Activated CD8-positive, alpha-beta memory T cell treated with anti-CD3 and anti-CD28 coated beads, Interleukin-2, amount 50 U/mL, for 48 hours (primary cell): ENCODE measurements at places on chromosomes 12 and 14.

DNA sequence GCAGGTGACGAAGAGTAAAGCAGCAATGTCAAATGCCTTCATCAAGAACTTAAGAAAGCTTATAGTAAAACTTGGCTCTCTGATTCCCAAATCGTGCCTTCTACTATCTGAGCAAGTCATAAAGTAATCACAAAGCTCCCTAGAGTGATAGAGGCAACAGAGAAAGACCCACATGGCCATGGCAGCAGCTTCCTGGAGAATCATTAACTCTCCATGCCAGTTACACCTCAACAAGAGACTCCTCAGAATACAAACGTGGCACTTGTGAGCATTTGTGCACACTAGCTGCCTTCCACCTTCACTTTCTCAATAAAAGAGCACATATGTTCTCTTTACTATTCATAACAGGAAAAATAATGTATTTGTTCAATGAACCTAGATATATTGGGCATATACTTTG, 48.0 kb downstream of the PLCZ1 start:
- DNase-seq: no peak

- peak; percentile 17 for DNase-seq
These were observed 15.4 kb upstream of the PLEKHG3 start for GRCh38 chr14:64688811-64689281.

GRCh38 chr14:55103005-55103640, 25.9 kb upstream of the LGALS3 start:
- DNase-seq: peak; percentile 83

- no peak for DNase-seq
These were observed 447.0 kb downstream of the SLC16A7 start for GRCh38 chr12:60042835-60043234.

GRCh38 chr14:25389948-25390347, 340.0 kb upstream of the STXBP6 start:
- no peak for DNase-seq

- DNase-seq: no peak
These were observed 151.5 kb upstream of the PARP11 start for GRCh38 chr12:4024701-4025100.

DNA sequence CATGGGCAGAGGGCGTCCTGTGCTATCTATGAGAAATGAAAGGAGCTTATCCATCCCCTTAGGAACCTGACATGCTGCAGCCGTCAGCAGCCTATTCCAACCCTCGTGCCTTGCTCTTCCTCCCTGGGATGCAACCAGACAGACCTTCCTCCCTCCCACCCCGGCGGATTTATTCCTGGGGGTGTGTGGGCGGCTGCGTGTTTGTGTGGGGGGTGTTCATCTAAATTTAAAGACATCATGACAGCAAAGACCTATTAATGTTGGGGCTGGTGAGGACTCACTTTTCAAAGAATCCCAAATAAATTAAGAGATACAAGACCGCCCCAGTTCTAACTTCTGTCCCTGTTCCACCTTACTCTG, 52.0 kb downstream of the WSCD2 start:
- no peak for DNase-seq

- no peak for DNase-seq
These were observed 9.2 kb downstream of the PPP1R1A start for GRCh38 chr12:54579258-54579657.

DNA sequence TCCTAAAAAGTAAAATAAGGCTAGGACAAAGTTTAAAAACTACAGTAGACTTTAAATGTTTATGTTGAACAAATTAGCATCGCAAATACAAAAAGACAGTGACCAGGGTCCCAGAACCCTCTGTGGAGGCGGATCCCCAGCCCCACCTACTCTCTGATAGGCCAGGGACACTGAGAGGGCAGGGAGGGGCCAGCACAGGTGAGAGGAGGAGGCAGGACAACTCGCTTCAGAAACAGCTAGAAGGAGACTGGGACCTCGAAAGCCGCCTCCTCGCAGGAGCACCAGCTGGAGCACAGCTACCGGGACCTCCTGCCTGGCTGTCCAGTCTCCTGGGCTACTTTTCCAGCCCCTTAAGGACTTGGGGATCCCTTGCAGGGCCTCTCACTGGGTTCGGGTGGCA, 992 bp downstream of the DNAH10 start:
- no peak for DNase-seq

GRCh38 chr14:33534632-33535031, 416.2 kb downstream of the EGLN3 start:
- no peak for DNase-seq

GRCh38 chr12:101819467-101819866, 11.3 kb downstream of the GNPTAB start:
- no peak for DNase-seq

- peak; percentile 77 for DNase-seq
These were observed 72.8 kb downstream of the IRF2BPL start for GRCh38 chr14:76955575-76956315.

GRCh38 chr12:12398026-12398859, 41.4 kb downstream of the BORCS5 start:
- DNase-seq: no peak

GRCh38 chr12:6461401-6462233, 8.9 kb downstream of the VAMP1 start:
- DNase-seq: peak; percentile 88

DNA sequence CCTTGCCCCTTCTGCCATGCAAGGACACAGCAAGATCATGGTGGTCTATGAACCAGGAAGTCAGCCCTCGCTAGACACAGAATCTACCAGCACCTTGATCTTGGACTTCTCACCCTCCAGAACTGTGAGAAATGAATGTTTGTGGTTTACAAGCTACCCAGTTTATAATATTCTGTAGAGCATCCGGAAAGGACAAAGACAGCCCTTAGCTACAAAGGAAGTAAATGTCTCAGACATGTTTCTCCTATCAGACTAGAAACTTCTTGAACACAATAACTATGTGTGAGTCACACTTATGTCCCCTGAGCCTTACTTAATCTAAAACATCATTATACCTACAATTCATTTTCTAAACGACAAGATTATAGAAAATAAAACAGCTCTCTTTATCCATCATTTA, 176.7 kb downstream of the KLHL28 start:
- no peak for DNase-seq

DNA sequence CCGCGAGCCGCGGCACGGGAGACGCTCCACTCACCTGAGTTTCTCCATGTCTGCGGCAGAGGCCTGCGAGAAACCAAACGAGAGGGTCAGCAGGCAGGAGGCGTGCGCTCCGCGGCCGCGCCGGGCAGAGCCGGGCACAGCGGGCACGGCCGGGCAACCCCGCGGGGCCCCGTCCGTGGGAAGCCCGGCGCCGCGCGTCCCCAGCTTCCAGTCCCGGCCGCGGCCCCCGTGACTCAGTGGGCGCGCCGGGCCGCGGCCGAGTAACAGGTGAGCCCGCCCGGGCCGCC, 19.4 kb downstream of the BEGAIN start:
- DNase-seq: no peak

- no peak for DNase-seq
These were observed 29.4 kb downstream of the KCNA5 start for GRCh38 chr12:5073054-5073453.

- DNase-seq: no peak
These were observed 52.6 kb upstream of the STRN3 start for GRCh38 chr14:31078766-31079165.

GRCh38 chr14:29554335-29554734, 373.3 kb downstream of the PRKD1 start:
- DNase-seq: no peak

DNA sequence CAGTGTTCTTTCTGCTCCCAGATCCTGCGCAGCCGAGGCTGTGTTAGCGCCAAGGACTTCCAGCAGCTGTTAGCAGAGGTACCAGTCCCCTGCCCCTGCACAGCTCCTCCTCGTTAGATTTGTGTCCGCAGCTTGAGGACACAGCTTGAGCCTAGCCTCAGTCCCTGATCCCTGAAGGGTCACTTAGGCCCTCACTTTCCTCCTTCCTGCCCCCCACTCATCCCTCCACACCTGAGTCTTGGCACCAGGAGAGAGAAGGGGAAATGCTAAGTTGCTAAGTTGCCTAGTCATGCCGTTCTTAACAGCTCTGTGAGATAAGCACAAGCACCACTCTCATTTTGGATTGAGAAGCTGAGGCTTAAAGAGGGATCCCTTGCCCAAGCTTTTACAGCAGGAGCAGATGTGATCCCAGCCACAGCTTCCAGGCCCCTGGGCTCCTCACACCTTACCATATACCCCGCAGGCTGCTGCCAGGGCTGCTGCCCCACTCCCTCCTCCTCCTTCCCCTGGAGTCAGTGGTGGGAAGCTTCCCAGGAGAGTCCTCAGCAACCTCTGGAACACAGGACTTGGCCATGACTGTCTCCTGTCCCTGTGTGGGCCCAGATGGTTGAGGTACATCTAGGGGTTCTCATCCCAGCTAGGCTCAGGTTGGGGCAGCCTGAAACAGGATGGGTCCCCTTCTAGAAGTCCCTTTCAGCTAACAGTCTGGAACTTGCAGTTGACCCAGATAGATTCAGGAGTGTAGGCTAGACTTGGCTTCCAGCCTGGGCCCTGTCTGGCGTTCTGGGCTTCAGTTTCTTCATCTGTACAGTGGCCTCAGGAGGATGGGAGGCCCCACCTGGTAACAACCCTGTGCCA, 975 bp downstream of the OGFOD2 start:
- no peak for DNase-seq

- peak; percentile 85 for DNase-seq
These were observed 20.4 kb downstream of the NINJ2 start for GRCh38 chr12:642633-643474.

DNA sequence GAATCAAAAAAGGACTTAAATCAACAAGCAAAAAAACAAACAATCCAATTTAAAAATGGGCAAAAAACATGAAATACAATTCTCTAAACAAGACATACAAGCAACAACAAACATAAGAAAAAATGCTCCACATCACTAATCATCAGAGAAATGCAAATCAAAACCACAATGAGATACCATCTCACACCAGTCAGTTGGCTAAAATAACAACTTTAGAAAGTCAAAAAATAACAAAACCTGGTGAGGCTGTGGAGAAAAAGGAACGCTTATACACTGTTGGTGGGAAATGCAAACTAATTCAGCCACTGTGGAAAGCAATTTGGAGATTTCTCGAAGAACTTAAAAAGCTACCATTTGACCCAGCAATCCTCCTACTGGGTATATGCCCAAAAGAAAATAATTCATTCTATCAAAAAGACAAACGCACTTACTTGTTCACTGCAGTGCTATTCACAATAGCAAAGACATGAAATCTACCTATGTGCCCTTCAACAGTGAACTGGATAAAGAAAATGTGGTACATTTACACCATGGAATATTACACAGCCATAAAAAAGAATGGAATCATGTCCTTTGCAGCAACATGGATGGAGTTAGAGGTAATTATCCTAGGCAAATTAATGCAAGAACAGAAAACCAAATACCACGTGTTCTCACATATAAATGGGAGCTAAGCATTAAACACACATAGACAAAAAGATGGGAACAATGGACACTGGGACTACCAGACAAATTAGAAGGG, 26.9 kb downstream of the PRKD1 start:
- DNase-seq: no peak

GRCh38 chr14:56905282-56905681, 95.0 kb upstream of the OTX2 start:
- no peak for DNase-seq

- no peak for DNase-seq
These were observed 50.5 kb upstream of the PWP1 start for GRCh38 chr12:107635139-107635538.

DNA sequence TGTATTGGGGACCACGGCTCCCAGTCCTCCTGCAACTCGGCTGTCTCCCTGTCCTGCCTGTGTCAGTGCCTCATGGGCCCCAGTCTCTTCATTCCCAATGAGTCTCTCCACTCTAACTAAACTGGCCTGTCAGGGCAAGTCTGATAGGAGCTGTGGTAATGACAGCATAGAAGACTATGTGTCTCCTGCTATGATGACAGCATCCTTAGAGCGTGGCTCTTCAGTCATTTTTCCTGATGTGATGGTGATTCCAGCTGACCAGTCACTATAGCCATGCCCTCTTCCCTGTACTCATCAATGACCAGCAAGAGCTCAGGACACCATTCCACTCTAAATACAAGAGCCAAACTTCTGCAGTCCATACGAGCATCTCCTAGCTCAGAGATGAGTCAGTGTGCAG, 339.8 kb downstream of the PCNX1 start:
- no peak for DNase-seq

GRCh38 chr14:94653321-94653720, 41.1 kb downstream of the SERPINA3 start:
- no peak for DNase-seq

DNA sequence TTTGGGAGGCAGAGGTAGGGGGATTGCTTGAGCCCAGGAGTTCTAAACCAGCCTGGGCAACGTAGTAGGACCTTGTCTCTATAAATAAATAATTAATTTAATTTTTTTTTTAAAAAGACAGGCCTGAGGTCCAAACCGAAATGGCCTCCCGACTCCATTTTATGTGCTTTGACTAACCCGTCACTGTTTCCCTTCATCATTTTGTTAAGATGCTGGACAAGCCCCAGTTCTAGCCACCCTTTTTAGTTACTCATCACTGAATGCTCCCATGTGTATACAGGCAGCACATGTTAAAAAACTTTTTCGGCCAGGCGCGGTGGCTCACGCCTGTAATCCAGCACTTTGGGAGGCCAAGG, 83.6 kb upstream of the RESF1 start:
- no peak for DNase-seq

GRCh38 chr12:116392061-116392460, 114.6 kb upstream of the MED13L start:
- DNase-seq: no peak

- DNase-seq: no peak
These were observed 34.4 kb downstream of the TTC7B start for GRCh38 chr14:90781876-90782275.

DNA sequence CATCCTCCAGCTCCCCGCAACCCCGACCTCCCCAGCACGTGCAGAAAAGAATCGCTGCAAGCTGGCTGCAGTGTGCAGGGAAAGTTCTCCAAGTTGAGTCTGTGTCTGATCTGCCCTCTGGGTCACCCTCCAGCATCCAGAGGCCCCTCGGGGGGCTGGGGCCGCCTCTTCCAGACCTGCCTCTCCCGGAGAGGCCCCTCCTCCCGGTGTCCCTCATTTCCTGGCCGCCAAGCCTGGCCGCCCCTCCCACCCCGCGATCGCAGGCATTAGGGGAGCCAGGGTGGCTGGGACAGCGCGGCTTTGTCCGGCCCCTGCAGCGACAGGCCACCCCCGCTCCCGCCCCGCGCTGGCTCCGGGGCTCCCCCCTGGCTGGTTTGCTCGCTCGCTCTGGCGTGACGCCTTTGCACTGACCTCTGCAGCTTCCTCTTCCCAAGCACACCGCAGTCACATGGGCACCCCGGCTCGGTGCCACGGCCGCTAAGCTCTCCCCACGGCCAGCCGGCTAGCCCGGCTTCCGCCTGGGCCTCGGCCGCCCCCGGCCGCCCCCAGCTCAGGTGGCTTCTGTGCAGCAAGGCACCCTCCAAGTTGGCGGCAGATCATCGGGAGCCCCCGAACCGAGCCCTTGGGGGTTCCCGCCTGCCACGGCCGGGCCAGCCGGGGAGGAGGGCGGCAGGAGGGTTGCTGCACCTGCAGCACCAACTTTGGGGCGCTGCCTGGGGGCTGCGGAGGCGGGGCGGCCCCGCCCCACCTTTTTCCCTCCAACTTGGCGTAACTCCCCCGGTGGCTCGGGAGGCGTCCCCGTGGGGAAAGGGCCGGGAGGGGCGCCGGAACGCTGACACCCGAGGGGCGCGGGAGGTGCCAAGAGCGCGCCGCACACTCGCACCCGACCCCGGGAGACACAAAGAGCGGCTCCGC, 43.7 kb downstream of the KDM2B start:
- peak; percentile 78 for DNase-seq
